Pons (tissue), 1 donor: ENCODE measurements at places on chromosomes 5 and 9.

DNA sequence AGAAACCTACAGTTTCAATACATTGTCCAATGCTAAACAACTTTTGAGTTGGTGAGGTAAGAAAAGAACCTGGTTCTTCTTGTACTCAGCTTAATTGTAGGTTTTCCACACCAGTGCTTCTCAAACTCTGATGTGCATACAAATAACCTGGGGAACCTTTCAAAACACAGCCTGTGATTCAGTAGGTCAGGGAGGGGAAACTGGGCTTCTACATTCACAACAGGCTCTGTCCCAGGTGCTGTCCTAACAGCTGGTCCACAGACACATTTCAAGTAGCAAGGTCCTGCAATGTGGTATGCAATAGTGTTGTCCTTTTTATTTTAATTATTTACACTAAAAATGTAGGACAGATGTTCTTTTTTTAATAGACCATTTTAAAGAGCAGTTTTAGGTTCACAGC is 47.4 kb upstream of the SNCAIP start:
- DNase-seq, result no peak

- DNase-seq, result peak; percentile 23
Observed at GRCh38 chr9:17531642-17532254, 47.1 kb upstream of the SH3GL2 start.

DNA sequence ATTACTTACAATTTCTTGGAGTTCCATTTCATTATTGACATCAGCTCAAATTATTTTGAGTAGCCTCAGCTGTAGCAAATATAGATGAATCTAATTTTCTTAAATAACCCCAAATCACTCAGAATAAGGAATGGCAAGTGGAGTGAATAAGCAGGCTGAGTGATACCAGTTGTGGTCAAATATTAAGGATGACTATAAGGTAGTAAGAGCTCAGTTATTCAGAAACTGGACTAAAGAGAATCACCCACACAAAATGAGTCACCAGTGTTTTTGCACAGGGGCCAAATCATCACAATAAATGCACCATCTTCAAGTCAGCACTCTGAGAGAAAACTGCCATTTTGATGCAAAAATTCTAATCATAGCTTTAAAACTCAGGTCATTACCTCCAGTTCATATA is 128.9 kb upstream of the TARS1 start:
- DNase-seq, result no peak

- no peak for DNase-seq
Observed at GRCh38 chr5:118605761-118606160, 382.6 kb downstream of the DTWD2 start.

DNA sequence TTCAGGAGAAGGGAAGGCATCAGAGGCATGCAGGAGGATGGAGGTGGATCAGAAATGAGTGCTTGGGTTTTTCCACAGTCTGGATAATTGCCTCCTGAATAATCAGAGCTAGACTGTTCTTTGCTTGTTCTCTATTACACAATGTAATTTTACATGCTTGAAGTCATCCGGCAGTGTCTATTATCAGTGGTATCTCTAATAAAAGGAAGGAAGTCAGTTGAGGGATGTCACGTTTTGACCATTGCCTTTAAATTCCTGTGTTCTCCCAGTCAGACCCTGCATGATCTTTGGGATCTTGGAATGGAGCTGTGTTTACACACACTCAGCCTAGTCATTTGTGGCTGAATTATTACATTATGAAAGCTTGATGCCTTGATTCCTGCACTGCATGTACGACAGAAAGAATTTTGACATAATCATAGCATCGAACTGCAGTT is 91.0 kb downstream of the PDE8B start:
- DNase-seq, result no peak

- DNase-seq, result no peak
Observed at GRCh38 chr5:61416010-61416409, 84.0 kb downstream of the ZSWIM6 start.

DNA sequence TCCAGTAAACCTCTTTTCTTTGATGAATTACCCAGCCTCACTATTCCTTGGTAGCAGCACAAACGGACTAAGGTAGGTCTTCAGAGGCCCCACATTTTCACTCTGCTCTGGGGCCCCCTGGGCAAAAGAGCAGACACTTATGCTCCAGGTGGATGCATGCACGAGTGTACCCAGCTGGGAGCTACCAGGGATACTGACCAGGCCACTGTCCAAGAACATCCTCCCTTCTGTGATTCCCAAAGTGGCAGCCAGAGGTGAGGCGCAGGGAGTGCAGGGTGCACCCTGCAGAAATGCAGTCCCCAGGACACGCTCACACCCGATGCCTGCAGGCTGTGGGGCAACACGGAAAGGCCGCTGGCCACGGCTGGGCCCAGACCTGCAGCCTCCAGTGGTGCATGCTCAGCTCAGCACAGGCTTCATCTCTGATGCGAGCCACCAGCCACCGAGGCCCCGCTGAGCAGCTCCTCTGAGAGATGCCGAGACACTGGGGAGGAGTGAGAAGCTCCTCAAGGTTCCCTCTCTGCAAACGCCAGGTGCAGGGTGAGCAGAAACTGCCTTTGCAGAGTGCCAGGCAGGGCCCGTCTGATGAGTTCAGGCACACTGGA is 48.1 kb upstream of the OLFM1 start:
- DNase-seq, result no peak

- DNase-seq, result no peak
Observed at GRCh38 chr5:32193591-32193990, 19.5 kb upstream of the GOLPH3 start.

- DNase-seq, result no peak
Observed at GRCh38 chr9:127874301-127875221, 2.9 kb downstream of the AK1 start.

GRCh38 chr9:93650448-93650847 is 74.1 kb downstream of the PHF2 start:
- DNase-seq, result no peak

DNA sequence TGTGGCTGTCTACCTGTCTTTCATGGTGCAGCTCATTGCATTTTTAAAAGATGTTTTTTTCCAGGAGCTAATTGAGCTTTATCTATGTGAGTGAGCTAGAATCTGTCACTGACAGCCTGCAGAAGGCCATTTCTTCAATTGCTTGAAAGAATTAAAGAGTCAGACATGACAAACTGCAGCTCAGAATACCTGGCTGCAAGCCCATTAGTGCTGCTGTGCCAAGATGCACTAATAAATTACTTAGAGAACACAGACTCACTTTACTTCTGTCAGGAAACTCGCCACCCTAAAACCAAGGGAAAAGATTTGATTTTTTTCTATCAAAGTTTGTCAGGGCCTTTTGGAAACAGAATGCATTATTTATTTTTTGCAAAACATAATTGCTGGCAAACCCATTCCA is 368.3 kb downstream of the CAAP1 start:
- DNase-seq, result peak; percentile 44

- DNase-seq, result no peak
Observed at GRCh38 chr9:137075275-137075775, 2.0 kb upstream of the UAP1L1 start.

DNA sequence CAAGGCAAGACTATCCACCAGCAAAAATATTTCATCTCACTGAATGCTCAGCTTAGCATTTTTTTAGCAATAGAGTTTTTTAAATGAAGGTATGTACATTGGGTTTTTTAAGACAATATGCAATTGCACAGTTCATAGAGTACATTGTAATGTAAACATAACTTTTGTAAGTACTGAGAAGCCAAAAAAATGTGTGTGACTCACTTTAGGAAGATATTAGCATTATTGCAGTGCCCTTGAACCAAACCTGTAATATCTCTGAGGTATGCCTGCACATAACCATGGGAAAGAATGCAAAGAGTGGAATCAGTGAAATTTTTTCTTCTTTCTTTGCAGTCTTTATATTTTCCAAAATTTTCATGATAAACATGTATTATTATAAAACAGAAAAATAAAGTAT is 1533.3 kb upstream of the WWC1 start:
- no peak for DNase-seq

GRCh38 chr9:114898741-114899140 is 31.6 kb downstream of the TNFSF8 start:
- DNase-seq, result peak; percentile 43

- DNase-seq, result no peak
Observed at GRCh38 chr5:111782216-111782615, 25.2 kb upstream of the NREP start.

- no peak for DNase-seq
Observed at GRCh38 chr9:134538856-134539566, 102.6 kb upstream of the COL5A1 start.

DNA sequence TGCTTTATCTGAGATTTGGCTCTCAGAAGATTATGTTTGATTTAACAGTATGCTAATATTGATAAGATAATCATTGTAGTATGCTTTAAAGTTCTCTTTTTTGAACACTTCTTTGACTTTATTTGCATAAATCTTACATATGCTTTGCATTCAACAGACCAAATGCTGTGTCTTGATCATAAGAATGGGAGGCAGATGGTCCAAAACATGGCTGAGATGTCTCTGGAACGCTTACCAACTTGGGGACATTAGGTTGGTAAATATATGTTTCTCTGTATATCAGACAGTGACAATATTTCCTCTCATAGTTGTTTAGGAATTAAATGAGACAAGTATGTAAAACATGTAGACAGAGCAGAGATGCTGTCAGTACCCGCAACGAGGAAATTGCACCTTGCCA is 197.9 kb upstream of the CTNND2 start:
- no peak for DNase-seq

DNA sequence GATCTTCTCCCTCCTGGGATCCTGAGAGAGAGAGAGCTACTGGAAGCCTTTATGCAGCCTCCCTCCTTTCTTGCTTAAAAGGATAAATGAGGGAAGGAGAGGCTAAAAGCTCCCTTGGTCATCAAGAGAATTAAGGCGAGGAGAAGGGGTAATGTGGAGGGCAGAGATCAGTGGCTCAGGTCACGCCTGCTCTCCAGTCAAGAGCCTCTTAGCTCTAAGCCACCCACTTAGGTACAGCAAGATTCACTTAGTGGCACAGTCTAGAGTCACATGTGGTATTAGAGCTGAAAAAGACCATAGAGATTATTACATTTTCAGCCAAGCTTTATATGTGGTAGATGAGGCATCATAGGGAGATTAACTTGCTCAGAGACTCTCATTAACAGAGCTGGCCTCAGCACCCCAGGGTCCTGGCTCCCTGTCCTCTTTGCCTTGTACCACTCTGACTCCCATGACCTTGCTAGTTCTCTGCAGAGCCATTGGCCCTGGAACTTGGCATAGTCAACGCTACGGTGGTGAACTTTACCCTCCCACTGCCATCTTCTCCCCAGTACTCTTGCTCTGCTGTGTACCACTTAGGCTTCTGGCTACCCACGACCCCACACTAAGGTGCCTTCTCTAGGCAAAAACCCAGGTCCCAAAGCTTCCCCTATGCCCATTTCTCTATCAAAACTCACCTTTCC is 37.6 kb downstream of the MFAP3 start:
- DNase-seq, result no peak

GRCh38 chr5:150236981-150237754 is 47.3 kb downstream of the SLC6A7 start:
- no peak for DNase-seq

- DNase-seq, result no peak
Observed at GRCh38 chr9:120522558-120522957, 57.4 kb downstream of the CDK5RAP2 start.

DNA sequence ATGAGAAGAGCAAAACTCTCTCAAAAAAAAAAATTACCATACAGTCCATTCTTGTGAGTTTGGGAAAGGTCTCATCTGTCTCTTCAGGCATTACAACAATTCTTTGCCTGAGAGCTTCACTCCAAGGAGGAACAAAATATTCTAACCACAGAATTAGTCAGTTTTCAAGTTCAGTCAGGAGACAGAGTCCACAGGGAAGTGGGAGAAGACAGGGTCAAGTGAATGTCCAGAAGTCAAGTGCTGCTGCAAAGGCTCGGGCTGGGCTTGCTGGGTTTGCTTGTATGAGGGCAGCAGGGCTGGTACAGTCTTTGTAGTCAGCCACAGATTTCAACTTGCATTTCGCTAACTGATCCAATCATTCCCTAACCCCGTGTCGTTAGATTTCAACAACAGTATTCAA is 17.6 kb upstream of the HEXB start:
- no peak for DNase-seq

DNA sequence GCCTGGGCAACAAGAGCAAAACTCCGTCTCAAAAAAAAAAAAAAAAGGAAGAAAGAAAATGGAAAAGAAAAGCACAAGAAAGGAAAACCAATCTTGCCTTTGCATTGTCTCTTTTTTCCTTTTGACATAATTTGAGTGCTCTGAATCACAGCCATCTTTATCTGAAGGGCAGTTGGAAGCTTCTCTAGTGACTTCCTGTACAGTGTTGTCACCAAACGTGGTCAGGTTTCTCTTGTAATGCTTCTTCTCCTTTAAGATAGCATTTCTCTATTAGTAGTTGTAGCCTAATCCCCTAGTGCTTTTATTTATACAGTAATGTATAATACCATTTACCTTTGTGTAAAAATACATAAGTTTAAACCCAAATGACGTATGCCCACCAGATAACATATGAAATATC is 18.1 kb downstream of the PRKACG start:
- peak; percentile 16 for DNase-seq

DNA sequence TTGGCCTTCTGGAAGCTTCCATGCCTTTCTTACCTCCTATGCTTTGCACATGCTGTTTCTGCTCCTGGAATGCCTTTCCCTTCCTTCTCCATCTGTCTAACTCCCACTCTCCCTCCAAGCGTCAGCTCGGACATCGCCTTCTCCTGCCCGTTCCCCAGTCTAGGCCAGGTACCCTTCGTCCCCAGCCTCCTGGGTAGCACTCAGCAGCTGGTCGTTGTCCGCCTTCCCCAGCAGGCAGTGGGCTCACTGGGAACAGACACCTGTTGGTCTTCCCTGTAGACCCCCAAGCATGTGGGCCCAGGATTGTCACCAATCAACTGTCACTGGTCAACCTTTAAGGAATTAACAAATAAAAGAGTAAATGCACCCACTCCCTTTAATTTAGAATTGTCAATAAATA is 202.2 kb downstream of the RGS3 start:
- DNase-seq, result no peak

GRCh38 chr9:36426348-36426747 is 26.3 kb upstream of the RNF38 start:
- DNase-seq, result no peak

- DNase-seq, result no peak
Observed at GRCh38 chr5:106171132-106171531, 1499.6 kb downstream of the EFNA5 start.

DNA sequence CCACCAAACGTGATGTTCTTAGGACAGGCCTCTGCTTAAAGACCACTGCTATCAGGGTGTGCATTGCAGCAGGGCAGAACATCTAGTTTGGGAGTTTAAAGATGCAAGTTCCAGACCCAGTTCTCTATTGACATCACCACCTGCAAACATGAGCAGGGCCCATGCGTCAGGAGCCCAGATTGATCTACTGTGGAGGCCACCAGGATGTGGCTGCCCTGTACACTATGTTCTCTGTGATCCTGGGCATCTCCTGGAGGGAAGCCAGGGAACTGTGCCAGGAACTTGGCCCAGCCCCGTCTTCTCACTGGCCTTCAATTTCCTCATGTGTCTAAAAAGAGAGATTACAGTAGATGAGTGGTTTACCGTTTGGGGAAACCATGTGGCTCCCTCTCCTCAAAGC is 87.1 kb downstream of the PDE6A start:
- DNase-seq, result peak; percentile 54

- no peak for DNase-seq
Observed at GRCh38 chr9:13179257-13179656, 100.2 kb downstream of the MPDZ start.

- peak; percentile 92 for DNase-seq
Observed at GRCh38 chr9:127154390-127155191, 32.2 kb upstream of the ANGPTL2 start.
